H4 (cell line): ENCODE measurements at places on chromosomes 1 and 21. TPM values are rescaled to one million over a fixed set of nuclear protein-coding genes. Genes with fewer than 3 reads are reported as not detected.

GRCh38 chr1:20612221-20612746, 21.0 kb upstream of the PINK1 start:
- DNase-seq, result peak; percentile 42

- no peak for DNase-seq
Observed at GRCh38 chr21:33739701-33740100, 97.4 kb downstream of the ITSN1 start.

- no peak for DNase-seq
Observed at GRCh38 chr21:41322496-41323382, 6.1 kb downstream of the FAM3B start.

DNA sequence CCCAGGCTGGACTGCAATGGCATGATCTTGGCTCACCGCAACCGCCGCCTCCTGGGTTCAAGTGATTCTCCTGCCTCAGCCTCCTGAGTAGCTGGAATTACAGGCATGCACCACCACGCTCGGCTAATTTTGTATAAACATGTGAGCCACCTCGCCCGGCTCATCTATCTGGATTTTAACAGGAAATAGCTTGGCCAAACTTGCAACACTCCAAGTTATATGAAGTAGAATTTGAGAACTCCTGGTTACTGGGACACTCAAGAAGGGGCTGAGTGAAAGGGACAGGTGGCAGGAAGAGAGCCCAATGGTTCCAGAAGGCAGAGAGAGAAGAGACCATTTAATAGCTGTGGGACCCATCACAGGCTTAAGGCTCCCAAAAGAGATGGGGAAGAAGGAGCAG, 2.9 kb upstream of the GPX7 start:
- DNase-seq, result no peak

DNA sequence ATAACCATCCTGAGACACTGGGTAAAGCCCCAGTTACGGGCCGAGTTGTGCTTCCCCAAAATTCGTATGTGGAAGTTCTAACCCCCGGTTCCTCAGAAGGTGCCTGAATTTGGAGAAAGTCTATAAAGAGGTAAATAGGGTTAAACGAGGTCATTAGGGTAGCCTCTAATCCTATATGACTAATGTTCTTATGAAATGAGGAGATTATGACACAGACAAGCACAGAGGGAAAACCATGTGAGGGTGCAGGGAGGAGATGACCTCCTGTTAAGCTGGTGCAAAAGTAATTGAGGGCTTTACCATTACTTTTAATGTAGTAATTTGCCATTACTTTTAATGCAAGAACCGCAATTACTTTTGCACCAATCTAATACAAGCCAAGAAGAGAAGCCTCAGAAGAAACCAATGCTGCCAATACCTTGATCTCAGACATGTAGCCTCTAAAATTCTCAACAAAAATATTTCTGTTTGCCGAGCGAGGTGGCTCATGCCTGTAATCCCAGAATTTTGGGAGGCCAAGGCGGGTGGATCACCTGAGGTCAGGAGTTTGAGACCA, 260.8 kb downstream of the GPATCH2 start:
- DNase-seq, result no peak

DNA sequence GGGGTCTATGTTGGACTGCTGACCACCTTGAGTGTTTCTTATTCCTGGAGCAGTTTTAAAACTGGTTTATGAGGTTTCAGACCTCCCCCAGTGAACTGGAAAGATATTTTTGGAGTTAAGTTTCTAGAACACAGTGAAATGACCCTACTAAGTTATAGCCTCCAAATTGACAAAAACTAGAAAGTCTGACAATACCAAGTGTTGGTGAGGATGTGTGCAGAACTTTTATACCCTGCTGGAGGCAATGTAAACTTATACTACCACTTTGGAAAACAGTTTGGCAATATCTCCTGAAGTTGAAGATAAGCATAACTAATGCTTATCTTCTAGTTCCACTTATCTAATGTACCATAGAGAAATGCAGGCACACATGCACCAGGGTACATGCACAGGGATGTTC, 10.4 kb downstream of the OLFML2B start:
- no peak for DNase-seq

DNA sequence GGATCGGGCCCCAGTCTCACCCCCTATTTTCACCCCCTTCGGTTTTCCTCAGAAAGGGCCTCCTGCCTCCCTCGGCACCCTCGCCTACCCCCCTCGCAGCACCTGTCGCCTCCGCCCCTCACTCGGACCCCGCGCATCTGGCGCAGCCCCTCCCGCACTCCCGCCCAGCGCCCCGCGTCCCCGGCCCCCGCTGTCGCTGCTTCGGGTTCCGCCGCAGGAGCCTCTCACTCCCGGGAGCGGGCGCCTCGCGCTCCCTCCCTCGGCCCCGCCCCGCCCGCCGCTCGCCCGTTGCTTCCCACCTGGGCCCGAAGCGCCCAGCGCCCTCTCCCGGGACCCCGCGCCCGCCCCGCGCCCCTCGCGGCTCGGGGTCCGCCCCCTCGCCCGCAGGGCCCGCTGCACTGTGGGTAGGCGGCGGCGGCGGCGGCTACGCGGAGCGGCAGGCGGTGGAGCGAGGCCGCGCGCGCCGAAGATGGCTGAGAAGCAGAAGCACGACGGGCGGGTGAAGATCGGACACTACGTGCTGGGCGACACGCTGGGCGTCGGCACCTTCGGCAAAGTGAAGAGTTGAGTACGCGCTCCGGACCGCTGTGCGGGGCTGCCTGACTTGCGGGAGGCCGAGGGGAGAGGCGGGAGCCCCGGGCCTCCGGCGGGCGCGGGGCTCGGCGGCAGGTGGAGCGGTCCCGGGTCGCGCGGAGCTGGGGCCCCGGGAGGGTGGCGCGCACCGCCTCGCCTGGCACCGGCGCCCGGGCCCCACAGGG, at the start of gene PRKAA2:
Gene PRKAA2 (plus strand): TSS at position 396 of the 758 bp plus-strand sequence. CDS start 74 bp downstream, at position 470.
- DNase-seq, result peak; percentile 14

VCAM1 gene
- total RNA-seq, result 38.4 and 54.9 TPM in 2 replicates

CXADR gene
- 15.8 and 22.3 TPM in 2 replicates for total RNA-seq
